ENCODE measurements at places on chromosomes 6 and 20.

GRCh38 chr6:85641897-85642773 lies 551 bp downstream of the SYNCRIP start:
- no peak for DNase-seq

GRCh38 chr20:24838546-24839535 lies 110.2 kb upstream of the CST7 start:
- DNase-seq: no peak

GRCh38 chr6:90787446-90787845 lies 200.6 kb upstream of the MAP3K7 start:
- DNase-seq: no peak

GRCh38 chr6:155894262-155894661 lies 438.6 kb upstream of the NOX3 start:
- no peak for DNase-seq

- DNase-seq: no peak
These were observed 3.9 kb upstream of the PHACTR3 start for GRCh38 chr20:59600472-59600871.

All from D721Med (cell line).